ENCODE measurements at places on chromosomes 3 and 15.

DNA sequence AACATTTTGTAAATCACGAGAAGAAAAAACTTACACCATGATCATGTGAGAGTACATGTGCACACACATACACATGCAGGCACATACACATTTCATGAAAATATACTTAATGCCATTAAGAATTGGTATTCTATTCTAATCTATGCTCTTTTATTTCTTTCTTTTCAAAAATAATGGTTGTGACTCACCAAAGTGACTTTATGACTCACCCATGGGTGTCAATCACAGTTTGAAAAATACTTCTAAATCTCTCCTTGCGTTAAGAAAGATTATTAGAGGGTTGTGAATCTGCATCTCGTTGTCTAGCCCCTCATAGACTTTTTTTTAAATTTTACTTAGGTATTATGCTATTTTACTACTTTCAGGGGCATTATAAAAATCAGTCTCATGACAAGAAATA, 254.2 kb downstream of the TUSC7 start:
- no peak for DNase-seq

- DNase-seq: no peak
These were observed 161.4 kb downstream of the RAB11A start for GRCh38 chr15:66030650-66031049.

DNA sequence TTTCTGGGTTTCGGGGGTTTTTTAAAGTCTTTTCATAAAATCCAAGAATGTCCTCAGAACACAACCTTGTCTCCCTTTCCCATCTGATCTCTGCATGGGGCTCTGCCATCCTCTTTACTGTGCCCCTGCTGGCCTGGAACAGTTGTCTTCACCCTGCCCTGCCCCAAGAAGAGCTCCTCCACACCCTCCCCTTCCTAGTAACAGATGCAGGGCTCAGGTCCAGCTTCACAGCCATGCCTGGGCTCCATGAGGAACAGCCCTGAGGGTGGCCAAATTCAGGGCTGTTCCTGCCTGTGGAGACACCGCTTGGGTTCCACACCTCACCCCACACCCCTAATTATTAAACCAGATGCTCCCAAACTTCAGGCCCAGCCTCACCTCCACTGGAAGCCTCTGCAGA, 12.9 kb upstream of the ULK3 start:
- DNase-seq: no peak

GRCh38 chr3:181713676-181714612, 2.2 kb downstream of the SOX2 start:
- DNase-seq: no peak

GRCh38 chr3:113053169-113053568, 62.4 kb downstream of the GTPBP8 start:
- DNase-seq: no peak

DNA sequence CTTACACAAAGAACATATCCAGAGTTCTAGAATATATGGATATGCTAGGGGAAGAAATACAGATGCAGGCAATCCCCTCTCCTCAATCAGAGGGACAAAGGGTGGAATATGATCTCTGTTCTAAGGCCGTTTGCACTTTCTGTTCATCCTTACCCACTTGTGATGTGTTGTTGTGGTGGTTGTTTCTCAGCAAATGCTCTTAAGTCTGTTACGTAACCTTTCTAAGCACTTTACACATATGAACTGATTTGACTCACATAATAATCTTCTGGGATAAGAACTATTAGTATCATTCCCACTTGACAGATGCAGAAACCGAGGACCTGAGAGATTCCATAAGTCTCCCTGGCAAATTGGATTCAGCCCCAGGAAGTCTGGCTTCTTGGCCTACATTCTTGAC, 40.5 kb downstream of the NGRN start:
- no peak for DNase-seq

GRCh38 chr3:59444294-59444671, 394.5 kb upstream of the CFAP20DC start:
- DNase-seq: no peak

DNA sequence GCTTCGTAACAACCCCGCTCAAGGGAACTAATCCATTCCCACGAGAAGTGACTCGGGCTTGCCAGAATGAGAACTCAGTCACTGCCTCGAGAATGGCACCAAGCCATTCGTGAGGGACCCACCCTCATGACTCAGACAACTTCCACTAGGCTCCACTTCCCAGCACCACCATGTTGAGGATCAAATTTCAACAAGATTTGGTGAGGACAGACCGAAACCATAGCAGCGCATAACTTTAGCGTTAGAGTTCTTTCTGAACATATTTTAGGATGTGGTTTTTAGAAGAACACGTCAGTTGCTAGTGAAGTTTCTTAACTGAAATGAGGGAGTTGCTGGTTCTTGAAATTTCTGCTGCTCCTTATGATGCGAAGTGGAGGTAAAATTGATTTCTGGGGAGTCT, 13.5 kb downstream of the PTPRG start:
- DNase-seq: no peak

- DNase-seq: no peak
These were observed 21.7 kb downstream of the SH3BP5 start for GRCh38 chr3:15310491-15311370.

- DNase-seq: no peak
These were observed 22.1 kb upstream of the SYNM start for GRCh38 chr15:99082798-99083197.

- no peak for DNase-seq
These were observed 28.6 kb upstream of the OR5K4 start for GRCh38 chr3:98325055-98325454.

DNA sequence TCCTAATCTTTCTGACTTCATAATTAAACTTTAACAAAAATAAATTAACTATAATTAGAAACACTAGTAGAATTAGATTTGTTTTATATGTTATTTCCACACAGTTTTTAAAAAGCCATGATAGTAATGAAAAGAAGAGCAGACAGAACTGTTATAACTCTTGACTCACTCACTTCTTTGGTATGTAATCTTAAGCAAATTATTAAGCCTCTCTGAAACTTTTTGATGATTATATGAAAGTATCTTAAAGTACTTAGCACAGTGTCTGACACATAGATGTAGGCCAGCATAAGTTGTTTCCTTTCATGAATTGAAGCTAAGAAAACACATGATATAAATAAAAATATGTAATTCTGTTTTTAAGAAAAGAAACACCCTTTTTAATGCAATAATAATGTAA, 123.6 kb upstream of the MLF1 start:
- DNase-seq: no peak

DNA sequence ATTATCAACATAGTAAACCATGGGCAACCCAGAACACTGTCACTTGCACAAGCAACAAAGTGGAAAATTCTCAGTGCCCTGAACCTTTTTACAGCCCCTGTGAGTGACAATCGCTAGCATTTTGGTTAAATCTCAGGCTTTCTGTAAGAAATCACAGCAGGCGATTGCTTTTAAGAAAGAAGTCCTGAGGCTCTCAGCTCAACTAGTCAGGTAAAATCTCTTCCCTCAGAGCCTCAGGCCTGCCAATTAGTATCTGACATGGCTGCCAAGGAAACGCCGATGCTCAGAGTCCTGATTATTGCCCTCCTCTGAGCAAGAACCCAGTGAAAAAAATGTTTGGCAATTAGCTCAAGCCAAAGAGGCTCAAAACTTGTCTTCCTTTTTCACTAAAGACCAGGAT, 530.8 kb downstream of the DIPK2A start:
- DNase-seq: no peak

DNA sequence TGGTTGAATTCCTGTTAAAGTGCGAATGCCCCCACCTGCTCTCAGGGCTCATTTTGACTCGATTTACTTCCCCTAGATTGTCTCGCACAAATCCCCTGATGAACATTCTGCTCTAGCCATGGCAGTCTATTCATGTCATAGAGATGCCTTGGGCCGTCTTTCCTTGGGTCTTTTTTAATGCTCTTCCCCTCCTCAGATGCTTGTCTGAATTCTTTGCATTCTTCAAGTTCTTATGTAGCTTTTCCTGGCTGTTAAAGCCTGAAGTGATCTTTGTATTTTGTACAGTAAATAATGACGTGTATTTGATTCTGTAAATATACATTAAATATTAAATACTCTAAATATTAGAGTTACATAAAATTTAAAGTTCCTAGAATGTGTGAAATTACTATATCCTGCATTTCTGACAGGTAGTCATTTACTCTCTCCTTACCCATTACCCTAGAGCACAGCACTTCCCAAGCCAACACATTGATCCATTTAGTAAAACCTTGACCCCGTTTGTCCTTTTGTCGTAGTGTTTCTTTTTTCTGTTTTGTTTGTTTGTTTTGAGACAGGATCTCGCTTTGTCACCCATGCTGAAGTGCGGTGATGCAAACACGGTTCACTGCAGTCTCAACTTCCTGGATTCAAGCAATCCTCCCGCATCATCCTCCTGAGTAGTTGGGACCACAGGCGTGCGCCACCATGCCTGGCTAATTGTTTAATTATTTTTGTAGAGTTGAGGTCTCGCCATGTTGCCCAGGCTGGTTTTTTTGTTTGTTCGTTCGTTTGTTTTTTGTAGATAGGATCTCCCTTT, 47.9 kb downstream of the YEATS2 start:
- no peak for DNase-seq

DNA sequence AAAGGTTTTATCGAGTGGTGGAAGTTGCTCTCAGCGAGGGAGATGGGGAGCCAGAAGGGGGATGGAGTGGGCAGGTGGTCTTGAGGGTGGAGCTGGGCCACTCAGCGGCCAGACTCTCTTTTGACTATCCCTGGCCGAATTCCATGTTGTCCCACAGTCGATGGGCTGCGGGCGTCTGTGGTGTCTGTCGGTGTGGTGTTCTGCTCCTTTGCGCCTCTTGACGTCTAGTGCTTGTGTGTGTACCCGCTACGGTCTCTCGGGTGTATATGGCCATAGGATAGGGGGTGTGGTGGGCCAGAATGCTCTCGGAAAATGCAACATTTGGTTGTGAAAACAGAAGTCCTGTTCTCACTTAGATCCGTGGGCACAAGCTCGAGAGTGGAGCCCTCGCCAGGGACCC, 297.0 kb downstream of the CGGBP1 start:
- no peak for DNase-seq

DNA sequence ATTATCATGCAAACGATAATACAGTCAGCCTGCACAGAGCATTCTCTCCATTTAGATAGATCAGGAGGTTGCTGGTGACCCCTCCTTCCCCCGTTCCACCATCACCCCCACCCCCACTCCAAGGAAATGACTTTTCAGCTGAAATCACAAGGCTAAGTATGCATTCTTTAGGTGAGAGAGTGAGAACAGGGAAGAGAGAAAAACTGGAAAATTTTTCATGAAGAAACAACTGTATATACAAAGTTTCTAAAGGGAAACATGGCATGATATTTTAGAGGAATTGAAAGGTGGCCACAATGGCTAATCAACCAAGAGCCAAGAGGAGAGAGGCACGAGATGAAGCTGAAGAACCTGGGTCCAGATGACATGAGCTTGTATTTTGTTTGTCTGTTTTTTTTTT, 22.2 kb downstream of the BCL2A1 start:
- DNase-seq: no peak

DNA sequence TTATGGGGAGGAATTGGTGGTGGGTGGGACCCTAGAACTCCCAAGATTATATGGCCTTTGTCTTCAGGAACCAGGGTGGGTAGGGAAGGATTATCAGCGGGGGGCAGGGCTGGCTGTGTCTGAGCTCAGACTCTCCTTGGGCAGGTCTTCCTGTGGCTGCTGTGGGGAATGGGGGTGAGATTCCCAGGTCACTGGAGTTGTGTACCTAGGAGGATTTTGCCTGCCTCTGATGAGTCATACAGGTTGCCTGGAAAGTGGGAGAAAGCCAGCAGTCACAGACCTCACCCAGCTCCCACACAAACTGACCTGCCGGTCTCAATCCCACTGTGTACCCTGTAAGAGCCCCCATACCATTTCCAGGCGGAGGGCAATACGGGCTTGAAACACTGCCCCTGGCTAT, 209.9 kb upstream of the CNTN3 start:
- DNase-seq: no peak

DNA sequence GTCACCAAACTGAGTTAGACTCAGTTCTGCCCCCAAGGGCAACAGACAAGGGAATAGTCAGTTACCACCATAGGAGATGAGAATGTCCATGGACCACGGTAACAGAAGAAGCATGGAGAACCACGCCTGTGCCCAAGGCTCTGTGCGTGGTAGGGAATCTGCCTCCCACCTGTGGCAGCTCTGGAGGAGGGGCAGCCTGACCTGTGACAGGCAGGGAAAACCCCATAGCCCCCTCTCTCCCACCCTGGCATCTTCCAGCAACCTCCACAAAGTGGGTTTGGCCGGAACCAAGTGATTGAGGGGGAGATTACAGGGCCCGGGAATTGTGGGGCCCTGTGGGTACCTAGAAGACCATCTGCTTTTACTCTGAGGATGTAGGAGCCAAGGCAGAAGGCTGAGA, 14.3 kb upstream of the LTF start:
- no peak for DNase-seq

- DNase-seq: no peak
These were observed 48.6 kb downstream of the SLC12A8 start for GRCh38 chr3:125163739-125164601.

GRCh38 chr3:159210336-159210735, 408.5 kb downstream of the MFSD1 start:
- no peak for DNase-seq

GRCh38 chr15:71541746-71542145, 268.6 kb upstream of the NR2E3 start:
- no peak for DNase-seq

- no peak for DNase-seq
These were observed 93.6 kb upstream of the ATP2B2 start for GRCh38 chr3:10599017-10599416.

- DNase-seq: no peak
These were observed 75.3 kb upstream of the BOC start for GRCh38 chr3:113136071-113136470.

DNA sequence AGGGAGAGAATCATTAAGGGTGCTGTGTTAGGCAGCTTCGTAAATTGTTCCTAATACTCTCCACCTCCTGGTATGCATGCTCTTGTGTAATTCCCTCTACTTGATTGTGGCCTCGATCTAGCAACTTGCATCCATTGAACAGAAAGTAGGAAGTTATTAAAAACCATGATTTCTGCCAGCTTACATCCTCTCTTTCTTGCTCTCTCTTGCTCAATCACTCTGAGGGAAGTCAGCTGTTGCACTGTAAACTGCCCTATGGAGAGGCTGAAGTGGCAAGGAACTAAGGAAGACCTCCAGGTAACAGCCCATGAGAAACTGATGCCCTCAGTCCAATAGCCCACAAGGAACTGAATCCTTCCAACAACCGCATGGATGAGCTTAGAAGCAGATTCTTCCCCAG, 92.6 kb downstream of the ERC2 start:
- DNase-seq: no peak

DNA sequence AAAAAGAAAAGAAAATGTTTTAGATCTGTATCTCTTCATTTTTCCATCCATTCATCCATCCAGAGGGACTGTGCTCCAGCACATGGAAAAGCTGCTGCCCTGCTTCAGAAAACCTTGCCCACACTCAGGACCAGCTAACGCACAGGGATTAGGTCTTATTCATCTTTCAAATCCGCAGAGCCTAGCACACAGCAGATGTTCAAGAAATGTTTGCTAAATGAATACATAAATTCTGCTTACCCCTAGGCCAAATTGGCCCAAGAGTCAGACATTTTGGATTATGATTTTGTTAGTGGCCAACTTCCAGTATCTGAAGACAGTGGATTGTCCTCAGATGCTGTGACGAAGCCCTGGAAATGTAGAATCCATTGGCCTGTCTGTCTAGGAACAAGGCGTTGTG, 71.4 kb downstream of the GHSR start:
- DNase-seq: no peak

- DNase-seq: no peak
These were observed 12.0 kb downstream of the DLL4 start for GRCh38 chr15:40941068-40941527.

- DNase-seq: no peak
These were observed 43.0 kb downstream of the SPSB4 start for GRCh38 chr3:141093971-141094684.
